Endodermal cell (in vitro differentiated cells): ENCODE measurements at places on chromosomes 7 and 10.
A peak's percentile ranks its signal among the peaks of the same experiment; 100 is the strongest.

- DNase-seq, result no peak
Measured at GRCh38 chr7:16266877-16267276, 154.5 kb downstream of the CRPPA start.

GRCh38 chr10:110857265-110858171 lies 14.2 kb upstream of the PDCD4 start:
- DNase-seq, result peak; percentile 59

DNA sequence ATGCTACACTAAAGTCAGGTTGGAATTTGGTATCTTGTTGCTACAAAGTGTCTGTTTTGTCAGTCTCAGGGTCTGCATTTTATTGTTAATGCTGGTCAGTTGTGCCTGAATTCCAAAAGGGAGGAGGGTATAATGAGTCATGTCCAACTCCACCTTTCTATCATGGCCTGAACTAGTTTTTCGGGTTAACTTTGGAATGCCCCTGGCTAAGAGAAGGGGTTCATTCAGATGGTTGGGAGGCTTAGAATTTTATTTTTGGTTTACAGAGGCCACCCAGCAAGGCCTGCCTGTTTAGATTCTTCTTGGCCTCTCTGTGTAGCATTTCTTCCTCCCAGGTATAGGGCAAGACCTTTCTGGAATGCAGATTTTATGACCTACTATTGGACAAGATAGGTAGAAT lies 93.2 kb downstream of the SKIDA1 start:
- DNase-seq, result no peak

- no peak for DNase-seq
Measured at GRCh38 chr7:107728276-107728675, 15.7 kb upstream of the CBLL1 start.

- peak; percentile 90 for DNase-seq
Measured at GRCh38 chr10:70816220-70816894, 609 bp downstream of the SGPL1 start.

DNA sequence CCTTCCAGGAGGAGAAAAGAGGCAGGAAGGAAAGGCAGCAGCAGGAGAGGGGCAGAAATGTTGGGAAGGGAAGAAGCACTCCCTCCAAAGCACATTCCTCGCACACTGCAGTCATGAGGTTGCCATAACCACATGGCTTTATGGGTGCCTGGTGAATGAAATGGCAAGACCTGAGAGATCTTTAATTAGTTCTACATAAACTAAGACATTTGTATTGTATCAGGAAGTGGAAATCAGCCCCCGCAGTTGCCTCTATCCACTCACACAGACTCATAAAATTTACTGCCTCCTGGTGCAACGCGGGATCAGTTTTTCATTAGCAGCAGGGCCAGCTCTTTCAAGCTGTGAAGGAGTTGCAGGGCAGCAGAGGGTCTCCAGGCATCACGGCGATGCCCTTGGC lies 106.4 kb downstream of the COL13A1 start:
- DNase-seq, result no peak

- no peak for DNase-seq
Measured at GRCh38 chr10:75040576-75040975, 70.9 kb upstream of the SAMD8 start.

- no peak for DNase-seq
Measured at GRCh38 chr10:70884741-70885140, 3.6 kb downstream of the PCBD1 start.

GRCh38 chr7:79984210-79984609 lies 150.4 kb upstream of the GNAI1 start:
- no peak for DNase-seq

DNA sequence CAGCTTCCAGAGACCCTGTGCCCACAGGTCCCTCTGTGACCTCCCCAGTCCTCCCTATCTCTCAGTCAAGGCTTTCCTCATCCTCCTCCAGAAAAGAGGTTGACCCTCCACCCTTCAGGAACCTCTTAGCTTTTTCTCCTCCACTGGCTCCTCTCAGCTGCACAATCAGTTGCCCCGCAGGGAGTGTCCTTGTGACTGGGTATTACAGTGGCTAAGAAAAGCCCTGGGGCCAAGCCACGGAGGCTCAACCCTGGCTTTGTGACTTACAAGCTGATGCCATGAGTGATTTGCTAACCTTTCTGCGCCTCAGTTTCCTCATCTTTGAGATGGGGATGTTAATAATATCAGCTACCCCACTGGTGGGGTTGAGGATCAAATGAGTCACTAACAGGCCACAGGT lies 66.4 kb upstream of the ZMIZ1 start:
- DNase-seq, result no peak

DNA sequence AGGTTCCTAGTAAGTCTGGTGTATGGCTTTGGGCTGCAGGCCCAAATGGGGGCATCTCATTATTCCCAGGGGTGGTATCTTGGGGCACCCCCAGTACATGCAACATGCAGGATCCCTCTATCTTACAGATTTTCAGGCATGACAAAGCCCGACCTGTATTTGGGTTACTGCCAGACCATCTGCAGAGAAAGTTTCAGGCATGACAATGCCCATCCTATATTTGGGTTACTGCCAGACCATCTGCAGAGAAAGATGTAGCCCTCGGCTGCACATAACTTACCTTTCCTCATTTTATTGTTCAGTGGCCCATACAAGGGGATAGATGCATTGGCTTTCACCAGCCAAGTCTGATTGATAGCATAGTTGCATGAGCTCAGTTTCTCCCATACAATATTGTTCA lies 112.2 kb upstream of the RAB18 start:
- no peak for DNase-seq

GRCh38 chr7:74051193-74051592 lies 23.2 kb downstream of the ELN start:
- DNase-seq, result no peak

GRCh38 chr7:46292741-46293140 lies 371.7 kb upstream of the IGFBP3 start:
- no peak for DNase-seq

DNA sequence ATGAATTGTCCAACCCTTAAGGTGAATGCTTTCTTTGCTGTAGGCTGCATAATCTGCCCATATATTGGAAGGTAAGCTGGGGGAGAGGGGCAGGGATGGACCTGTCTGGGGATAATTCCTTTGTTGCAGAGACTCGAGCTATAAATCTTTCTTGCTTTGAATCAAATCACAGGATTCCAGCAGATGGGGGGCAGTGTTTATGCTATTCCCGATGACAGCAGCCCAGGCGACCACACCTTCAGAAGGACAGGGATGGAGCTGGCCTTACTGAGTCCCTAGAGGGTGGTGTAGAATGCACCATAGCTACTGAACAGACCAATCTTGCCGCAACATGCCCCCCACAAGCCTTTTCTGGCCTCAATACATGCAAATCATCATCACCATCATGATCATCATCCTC lies 2.5 kb downstream of the PODXL start:
- DNase-seq, result no peak

DNA sequence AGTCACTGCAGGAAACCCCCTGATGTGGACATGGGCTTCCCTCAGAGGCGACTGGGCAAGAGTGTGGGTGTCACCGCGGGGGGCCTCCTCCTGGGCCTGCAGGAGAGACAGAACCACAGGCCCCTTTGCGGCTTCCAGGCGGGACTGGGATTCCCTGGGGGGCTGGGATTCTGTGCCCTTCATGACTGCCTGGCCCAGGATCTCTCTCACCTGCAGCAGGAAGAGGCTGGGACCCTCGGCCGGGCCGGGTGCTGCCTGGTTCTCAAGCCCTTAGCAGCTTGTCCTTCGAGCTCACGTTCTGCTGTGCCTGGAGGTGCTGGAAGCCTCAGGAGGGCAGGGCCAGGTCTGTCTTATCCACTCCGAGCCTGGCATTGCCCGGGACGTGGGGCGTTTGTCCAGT lies 11.8 kb downstream of the SUN1 start:
- no peak for DNase-seq

- no peak for DNase-seq
Measured at GRCh38 chr10:109968953-109969759, 38.6 kb upstream of the ADD3 start.

DNA sequence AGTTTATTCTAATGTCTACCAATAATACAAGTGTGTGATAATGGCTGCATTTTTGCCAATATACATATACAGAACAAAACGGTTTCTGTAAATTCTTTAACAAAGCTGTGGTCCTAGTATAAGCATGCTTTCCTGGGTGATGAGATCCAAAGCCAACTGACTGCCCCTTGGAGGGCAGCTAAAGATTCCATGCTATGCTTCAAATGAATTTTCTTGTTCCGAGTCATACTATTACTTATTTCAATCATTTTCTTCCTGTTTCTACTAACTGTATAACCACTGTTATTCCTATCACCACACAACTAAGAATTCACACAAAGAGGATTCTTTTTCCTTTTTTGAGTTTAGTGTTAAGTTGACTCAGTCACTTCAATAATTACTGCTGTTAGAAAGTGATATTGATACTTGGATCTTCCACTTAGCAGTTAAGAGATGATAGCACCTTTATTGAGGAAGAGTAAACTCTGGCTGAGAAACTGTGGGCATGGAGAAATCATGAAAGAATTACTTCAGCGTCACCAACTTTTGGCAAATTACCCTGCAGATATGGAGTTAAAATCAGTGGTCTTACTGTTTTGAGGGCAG lies 197.5 kb downstream of the ARL4A start:
- no peak for DNase-seq

DNA sequence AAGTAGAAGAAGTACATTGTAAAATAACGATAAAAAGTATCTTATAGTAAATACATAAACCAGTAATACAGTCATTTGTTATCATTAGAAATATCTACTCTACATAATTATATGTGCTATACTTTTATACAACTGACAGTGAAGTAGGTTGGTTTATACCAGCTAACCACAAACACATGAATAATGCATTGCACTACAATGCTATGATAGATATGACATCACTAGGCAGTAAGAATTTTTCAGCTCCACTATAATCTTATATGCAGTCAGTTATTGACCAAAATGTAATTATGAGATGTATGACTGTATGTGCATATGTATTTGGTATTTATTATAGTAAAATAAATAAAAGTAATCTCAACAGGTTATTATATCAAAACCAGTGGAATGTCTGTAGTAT lies 23.4 kb upstream of the SGCE start:
- no peak for DNase-seq

DNA sequence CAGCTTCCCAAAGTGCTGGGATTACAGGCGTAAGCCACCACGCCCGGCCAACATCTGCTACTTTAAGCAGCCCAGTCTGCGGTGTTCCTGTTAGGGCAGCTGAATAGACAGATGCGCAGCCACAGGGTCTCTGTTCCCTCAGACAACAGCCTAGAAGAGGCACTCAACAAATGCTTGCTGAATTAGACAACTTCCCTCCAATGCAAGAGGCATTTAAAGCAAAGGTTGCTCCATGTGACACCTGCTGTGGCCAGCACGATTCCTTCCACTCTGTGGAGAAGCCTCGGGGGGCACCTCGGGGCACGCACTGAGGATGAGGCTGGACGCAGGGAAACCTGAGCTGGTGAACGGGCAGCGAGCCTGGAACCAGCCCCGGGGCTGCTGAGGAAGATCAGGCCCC lies 237.8 kb downstream of the MAD1L1 start:
- DNase-seq, result no peak

DNA sequence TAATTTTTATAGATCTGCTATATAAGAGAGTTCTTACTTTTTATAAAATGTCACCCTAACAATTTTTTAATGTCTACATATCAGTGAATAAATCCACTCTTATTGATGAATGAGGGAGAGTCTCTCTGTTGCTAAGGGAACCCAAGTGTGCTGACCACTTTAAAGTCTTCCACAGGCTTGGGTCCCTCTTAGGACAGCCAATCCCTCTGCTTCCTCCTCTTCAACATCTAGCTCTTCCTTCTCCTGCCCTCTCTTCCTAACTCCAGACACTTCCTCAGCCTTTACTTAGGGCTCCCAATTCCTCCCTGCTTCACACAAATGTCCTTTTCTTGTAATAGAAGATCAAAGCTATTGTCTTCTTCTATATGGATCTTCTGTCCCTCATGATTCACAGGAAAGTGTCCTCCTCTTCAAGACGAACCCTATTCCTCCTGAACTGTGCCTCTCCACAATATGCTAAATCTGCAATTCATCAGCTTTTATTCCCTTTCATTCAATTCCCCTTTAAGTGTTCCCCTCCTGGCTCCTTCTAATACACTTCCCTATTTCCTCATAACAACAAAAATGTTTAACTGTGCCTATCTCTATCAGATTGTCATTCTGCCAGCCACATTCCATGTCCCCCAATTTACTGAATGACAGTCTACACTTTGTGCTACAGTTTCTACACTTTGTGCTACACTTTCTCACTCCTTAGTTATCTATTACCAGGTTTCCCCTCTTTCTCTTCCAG lies 37.7 kb downstream of the CDK6 start:
- no peak for DNase-seq

DNA sequence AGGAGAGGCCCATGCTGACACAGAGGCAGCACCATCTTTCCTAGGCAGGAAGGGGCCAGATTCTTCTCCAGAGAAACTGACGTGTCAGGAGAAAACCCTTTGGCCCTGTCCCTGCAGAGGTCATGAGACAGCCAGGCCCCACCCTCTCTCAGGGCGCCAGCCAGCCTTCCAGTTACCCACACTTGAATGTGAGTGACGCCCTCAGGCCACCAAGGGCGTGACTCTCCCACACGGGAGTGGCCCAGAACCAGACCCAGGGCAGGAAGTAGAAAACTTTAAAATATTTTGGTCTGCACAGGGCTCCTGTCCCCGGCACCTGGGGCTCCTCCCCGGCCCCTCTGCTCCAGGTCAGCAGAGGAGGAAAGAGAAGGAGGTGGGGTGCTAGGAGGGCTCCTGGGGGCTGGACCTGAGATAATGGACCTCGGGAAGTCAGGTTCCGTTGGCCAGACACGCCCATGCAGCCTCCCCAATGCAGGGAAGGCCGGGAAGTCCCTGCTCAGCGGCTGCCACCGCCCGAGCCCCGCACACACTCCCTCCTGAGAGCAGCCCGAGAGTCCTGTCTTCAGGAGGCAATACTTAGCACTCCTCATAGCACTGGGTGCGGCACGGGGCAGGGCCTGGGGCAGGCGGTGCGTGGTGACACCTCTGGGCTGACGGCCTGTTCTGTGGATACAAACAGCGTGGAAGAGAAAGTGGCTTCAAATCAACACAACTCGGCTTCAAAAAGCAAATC lies 67.0 kb upstream of the CFAP46 start:
- no peak for DNase-seq

DNA sequence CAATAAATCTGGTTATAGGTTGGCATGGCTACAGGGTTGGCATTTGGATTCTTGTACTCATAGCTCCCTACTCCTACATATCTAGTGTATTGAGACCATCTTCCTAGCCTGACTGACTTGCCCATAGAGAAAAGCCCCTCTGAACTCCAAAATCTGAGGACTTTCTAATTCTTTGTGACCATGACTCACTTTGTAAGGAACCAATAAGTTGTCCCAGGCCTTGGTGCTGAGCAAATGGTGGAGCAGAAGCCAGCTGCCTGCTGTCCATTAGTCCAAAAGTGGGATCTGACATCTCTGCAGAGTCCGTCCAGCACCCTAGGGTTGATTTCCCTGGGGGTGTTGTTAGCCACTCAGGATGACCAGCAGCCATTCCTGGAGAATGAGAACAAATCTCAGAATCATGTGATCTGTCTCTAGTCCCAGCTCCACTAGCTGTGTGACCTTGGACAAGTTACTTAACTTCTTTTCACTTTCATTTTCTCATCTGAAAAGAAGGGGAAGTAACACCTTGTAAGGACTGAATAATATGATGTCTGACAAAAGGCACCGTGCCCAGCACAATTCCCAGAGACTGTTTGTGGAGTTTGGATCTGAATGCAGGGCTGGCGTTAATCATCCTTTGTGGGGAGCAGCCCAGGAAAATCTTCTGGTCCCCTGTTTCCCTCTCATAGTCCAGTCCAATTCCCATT lies 44.1 kb downstream of the MTURN start:
- DNase-seq, result no peak

- DNase-seq, result no peak
Measured at GRCh38 chr10:19245889-19246752, 197.5 kb downstream of the MALRD1 start.
